ENCODE measurements at places on chromosomes 5 and 9. TPM values are rescaled to one million over a fixed set of nuclear protein-coding genes. Genes with fewer than 3 reads are reported as not detected.

The SIGMAR1 gene
- 57.5 TPM for polyA plus RNA-seq

GRCh38 chr9:42388846-42389245, 205.4 kb downstream of the SPATA31A6 start:
- no peak for DNase-seq

DNA sequence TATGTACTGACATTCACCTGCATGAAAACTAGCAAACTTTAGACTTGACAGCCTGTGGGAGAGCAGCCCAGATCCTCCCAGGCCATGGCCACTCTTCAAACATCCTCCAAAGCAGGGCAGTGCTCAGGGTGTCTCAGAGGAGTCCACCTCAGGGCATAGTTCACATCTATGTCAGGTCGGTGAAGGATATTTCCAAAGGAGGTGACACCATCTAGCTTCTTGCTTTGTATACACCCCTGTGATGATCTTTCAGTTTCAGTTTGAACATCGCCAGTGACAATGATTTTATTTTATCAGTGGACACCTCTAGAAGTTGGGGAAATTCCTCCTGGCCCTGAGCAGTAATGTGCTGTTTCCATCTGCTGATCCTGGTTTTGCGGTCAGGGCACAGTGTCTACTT, 20.1 kb downstream of the CDK20 start:
- no peak for DNase-seq

GRCh38 chr5:156477196-156477595, 150.2 kb downstream of the SGCD start:
- no peak for DNase-seq

GRCh38 chr5:58019614-58020013, 440.3 kb downstream of the PLK2 start:
- DNase-seq: no peak

GRCh38 chr5:14396737-14397136, 184.9 kb upstream of the OTULINL start:
- no peak for DNase-seq

GRCh38 chr5:171785517-171785916, at the start of gene SMIM23:
TSS of gene SMIM23 (plus strand) at chr5:171785817. CDS start at chr5:171785872, 55 bp downstream.
- no peak for DNase-seq

Measured in K562 (cell line).